NCI-H1105 treated with DMSO at 0.1 percent for 48 hours (cell line): ENCODE measurements at places on chromosomes 5 and 9.

GRCh38 chr9:6870650-6871477, 113.1 kb downstream of the KDM4C start:
- no peak for DNase-seq

DNA sequence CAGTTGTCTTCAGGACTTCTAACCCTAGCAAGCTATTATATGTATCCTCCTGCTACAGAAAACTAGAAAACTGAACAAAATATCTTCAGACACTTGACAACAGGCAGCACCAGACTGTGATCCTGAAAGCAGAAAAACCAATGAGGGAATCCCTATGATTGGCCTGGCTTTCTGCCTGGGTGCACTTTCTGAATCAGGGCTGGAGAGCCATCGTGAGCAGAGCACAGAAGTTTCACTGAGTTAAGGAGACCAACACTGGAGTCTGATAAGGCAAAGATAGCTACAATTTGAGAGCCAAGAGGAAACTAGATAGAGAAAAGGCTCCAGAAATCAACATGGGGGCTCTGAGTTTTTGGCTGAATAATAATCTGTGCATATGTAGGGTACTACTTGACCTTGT, 106.5 kb downstream of the FANCC start:
- DNase-seq = no peak

GRCh38 chr5:17305964-17306725, 88.7 kb downstream of the BASP1 start:
- no peak for DNase-seq

DNA sequence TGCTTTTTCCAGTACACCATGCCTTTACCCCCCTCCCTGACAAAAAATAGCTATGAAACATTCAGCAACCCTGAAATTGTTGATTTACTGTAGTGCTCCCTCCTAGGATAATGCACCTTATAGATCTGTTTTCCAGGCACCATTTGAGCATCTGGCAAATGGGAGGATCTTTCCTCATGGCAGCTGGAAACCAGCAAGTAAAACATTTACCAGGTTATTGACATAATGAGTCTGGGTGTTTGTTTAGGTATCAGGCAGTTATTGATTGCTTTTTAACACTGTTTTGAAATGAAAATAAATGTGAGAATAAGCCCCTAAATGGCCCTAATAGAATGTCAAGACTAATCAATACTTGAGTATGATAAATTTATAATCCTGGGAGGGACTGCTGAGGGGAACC, 57.3 kb upstream of the KLF4 start:
- DNase-seq = no peak

- no peak for DNase-seq
Observed at GRCh38 chr9:120862452-120862851, 14.5 kb downstream of the PHF19 start.

GRCh38 chr5:34660444-34660843, 4.3 kb downstream of the RAI14 start:
- DNase-seq = no peak

GRCh38 chr5:128154943-128155342, 71.4 kb downstream of the SLC12A2 start:
- DNase-seq = no peak

DNA sequence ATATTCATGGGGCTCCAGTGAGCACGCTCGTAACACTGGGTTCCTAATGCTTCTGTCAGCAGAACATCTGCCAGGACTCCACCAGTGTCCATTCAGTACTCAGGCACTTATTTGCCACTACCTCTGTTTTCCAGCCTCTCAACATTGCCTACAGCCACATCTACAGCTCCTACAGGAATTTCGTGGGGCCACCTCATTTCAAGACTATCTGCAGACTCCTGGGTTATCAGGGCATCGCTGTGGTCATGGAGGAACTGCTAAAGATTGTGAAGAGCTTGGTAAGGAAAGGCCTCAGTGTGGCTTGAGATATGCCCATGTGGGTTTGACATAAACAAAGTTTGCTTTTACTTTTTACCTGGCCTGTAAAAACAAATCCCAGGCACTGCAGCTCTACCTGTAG, 92.9 kb downstream of the CYFIP2 start:
- no peak for DNase-seq

DNA sequence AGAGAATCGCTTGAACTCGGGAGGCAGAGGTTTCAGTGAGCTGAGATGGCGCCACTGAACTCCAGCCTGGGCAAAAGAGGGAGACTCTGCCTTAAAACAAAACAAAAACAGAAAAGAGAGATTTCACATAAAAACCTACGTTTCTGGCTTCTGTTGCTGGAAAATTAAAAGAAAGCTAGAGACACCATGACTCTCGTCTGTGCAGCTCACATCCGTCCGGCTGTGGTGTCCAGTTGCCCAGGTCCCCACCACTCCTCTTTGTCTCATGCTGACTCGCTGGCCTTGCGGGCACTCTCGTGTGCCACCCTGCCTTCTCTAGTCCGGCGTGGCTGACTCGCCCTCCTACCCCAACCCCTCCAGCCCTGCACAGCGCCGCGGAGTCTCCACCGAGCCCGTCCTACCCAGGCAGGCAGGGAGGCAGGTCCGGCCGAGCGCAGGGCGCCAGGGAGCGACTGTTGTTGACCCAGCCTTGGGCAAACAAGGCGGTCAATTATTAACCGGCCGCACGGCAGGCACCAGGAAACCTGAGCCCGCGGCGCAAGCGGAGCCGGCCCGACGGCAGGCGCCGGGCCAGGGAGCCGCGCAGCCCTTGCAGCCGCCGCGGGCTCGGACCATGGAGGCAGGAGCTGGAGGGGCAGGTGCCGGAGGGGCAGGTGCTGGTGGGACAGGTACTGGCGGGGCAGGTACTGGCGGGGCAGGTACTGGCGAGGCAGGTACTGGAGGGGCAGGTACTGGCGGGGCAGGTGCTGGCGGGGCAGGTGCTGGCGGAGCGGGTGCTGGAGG, at the start of gene PRRT1B:
TSS of gene PRRT1B (plus strand) at position 521 of the 783 bp plus-strand sequence. CDS start at position 614, 93 bp downstream.
- DNase-seq = no peak

- DNase-seq = no peak
Observed at GRCh38 chr9:4070266-4070665, 229.6 kb downstream of the GLIS3 start.

- DNase-seq = no peak
Observed at GRCh38 chr9:117034866-117035265, 347.8 kb downstream of the TRIM32 start.

DNA sequence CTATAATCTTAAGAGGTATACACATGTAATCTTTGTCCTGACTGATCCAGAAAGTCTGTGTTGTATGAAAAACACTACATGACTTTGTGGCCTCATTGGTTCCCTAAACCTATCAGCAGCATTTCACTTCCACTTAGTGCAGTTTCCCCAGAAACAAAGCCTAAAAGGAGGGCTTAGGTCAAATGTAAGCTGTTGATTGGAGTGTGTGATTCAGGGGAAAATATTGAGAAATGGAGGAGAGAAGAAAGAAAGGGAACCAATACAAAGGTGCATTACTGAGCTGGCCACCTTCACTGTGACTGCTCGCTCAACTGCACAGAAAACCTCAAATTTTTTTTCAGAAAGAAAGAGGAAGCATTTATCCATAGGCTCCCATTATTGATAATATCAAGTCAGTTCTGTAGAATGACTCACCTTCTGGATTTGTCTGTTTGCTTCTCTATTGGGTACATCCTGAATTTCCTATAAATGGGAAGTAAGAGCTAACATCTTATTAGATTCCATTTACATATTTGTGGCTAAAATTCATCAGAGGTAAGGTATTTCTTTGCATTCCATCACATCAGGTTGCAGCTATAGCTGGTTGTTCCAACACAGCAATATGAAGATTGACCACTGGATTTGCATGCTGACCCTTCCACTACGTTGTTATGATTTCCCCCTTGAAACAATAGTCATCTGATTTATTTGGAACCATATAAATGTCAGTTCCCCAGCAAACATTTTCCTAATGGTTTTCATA, 10.3 kb upstream of the FST start:
- no peak for DNase-seq

DNA sequence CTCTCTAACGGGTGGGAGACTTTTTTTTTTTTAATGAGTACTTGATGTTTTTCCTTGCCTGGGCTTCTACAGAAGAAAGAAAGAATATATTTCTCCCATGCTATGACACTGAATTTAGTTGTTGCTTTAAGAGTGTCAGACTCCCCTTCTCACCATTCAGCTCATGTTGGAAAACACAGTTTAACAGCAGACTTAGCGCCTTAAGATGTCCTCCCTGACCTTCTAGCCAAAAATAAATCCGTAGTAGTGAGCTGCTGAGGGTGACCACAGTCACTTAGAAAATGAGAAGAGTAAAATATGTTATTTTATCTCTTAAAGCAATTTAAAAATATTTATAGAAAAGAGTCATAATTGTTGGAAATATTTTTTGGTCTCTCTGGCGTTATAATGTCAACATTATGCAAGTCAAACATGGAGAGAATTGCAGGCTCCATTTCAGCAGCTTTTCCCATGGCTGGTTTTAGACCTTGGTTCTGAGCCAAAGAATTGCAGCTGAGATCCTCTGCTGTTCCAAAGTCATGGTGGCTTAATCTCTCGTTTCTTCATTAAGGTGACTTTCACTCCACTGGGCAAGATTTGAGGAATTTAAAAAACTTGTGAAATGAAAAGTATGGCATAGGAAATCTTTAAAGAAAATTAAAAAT, 143.5 kb downstream of the GHR start:
- no peak for DNase-seq

DNA sequence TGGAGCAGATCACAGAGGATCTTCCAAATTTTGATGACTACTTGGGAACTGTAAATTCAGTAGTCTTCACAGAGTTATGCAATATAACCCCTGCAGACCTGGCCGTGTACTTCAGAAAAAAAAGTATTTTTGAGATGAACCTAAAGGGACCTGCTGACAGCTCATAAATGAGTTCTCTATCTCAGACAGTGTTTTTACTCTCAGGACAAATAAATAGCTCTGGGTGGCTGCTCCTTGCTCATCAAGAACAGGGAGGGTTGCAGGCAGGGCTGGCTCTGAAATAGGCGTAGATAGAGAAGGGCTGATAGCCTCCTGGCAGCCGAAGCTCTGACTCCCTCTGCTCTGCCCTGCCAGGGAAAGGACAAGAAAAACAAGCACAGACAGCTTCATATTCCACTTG, 64.8 kb downstream of the PLAC8L1 start:
- no peak for DNase-seq

- no peak for DNase-seq
Observed at GRCh38 chr5:180153099-180153498, 55.9 kb downstream of the RASGEF1C start.

- DNase-seq = no peak
Observed at GRCh38 chr9:84822589-84823233, 153.2 kb downstream of the NTRK2 start.

DNA sequence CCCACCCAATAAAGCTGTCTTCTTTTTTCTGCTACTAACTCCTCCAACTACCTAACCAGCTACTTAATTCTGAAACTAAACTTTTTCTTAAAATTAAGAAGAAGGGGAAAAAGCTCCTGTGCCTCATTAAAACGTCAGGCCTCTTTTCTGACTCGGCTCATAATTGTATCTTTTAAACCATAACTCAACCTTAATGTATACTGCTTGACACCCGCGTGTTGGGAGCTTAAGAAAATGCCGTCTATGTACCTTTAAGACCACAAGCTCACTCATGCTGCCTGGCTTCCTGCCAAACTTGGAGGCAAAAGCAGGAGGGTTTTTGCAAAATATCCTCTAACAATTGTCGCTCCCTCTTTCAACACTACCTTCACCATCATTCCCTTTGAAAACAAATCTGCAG, 5.0 kb downstream of the EBF1 start:
- peak; percentile 57 for DNase-seq

DNA sequence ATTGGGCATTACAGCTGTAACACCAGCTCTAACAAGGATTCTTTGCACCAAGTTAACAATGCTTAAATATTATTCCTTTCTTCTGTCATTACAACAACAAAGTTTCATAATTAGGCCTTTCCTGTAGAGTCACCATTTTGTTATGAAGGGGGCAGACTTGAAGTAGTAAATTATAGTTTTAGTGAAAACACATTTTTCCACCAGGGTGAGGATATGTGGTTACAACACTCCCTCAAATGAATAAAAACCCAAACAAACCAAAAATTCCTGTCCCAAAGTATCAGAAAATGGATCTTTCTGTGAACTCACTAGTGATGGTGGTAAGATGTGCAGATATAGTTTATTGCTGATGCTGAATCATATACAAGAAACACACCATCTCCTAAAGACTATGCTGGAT, 250.5 kb upstream of the TUT7 start:
- DNase-seq = no peak

GRCh38 chr5:73901043-73901442, 275.0 kb downstream of the ARHGEF28 start:
- no peak for DNase-seq

DNA sequence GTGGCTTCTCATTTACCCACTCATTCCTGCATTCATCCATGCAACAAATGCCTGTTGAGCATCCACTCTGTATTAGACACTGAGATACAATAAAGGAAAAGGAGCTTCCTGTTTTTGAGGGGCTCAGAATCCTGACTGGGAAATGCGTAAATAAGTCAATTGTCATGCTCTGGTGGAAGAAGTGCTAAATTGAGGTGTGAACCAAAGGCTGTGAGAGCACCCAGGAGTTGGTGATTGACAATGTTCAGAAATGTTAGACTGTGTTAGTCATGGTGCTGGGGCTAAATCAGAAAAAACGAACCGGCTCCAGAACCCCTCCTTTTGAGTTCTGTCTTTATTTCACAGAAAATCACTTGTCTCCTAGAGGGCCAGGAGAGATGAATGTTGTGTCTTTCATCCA, 558.6 kb upstream of the SGCD start:
- DNase-seq = no peak

GRCh38 chr9:72788966-72789735, 163.7 kb downstream of the ALDH1A1 start:
- DNase-seq = no peak

DNA sequence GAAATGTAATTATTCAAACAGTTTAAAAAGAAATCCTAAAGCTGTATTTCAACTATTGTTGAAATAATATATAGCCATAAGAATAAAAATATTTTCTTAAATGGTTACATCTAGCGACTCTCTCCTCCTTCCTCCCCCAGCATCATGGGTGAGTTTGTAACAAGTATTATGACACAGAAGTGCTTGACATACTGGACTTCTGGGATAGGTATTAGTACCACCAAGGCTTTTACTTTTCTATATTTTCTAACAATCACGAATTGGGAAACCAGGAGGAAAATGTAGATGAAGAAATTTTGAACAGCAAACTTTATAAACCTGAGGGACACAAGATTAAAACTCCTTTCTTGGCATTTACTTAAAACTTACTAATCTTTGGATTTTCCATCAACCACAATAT, 4.4 kb downstream of the RORB start:
- DNase-seq = no peak
